ENCODE measurements at places on chromosomes 6 and 20.

DNA sequence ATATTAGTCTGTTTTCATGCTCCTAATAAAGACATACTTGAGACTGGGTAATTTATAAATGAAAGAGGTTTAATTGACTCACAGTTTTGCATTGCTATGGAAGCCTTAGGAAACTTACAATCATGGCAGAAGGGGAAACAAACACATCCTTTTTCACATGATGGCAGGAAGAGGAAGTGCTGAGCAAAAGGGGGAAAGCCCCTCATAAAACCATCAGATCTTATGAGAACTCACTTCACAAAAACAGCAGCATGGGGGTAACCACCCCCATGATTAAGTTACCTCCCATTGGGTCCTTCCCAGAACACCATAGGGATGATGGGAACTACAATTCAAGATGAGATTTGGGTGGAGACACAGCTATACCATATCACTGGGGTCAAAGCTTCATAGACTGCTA, 254.2 kb downstream of the ERMARD start:
- no peak for DNase-seq

DNA sequence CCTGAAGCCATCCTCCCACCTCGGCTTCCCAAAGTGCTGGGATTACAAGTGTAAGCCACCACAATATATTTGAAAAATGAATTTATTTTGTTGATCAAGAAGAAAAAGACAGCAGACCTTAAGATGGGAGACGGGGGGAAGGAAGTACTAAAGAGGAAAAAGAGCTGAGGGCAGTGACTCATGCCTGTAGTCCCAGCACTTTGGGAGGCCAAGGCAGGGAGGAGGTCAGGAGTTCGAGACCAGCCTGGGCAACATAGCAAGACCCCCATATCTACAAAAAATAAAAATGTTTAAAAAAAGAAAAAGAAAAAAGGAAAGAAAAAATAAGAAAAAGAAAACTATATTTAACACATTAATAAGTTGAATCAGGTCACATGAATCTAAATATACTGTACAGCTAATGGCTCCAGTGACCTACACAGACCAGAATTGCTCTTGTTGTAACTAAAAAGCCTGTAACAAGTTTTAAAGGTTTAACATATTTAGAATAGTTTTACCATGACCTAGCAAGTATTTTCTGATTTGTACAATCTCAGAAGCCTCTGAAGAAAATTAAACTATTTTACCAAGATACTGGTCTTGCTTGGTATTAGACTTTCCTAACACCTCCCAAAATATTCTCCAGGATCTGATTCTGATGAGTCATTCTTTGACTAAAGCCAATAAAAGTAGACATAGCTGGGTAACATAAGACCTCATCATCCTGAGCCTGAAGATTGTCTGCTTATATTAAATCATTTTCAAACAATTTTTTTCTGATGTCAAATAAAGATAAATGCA, 4.3 kb upstream of the AKIRIN2 start:
- no peak for DNase-seq

DNA sequence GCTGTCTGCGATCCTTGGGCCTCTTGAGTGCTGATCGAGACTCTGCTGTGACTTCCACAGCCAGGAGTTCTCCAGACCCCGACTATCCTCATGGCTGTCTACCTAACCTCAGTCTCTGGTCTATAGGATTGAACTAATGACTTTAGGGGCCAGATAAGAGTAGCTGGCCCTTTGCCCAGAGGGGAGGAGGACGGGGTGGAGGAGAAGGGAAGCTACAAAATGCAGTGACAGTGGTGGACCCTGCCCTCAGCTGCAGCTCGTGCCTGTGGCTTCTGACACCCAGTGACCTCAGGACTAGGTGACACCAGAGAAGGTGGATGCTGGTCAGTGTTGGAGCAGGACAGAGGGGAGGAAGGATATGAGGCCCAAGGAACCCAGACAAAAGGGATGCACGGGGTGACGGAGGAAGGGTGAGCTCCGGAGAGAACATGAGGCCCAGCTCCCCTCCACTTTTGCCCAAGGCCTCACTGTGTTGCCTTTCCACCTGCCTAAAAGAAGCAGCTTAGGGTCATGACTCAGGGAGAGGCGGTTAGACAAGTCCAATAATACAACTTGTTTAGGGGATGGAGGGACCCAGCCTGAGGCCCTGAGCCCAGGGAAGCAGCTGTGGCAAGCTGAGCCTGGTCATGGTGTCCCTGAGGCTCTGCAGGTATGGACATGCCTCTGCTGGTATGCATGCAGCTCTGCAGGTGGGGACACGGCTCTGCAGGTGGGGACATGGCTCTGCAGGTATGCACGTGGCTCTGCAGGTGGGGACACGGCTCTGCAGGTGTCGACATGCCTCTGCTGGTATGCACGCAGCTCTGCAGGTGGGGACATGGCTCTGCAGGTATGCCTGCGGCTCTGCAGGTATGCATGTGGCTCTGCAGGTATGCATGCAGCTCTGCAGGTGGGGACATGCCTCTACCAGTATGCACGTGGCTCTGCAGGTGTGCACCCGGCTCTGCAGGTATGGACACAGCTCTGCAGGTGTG, 67.7 kb downstream of the SYNJ2 start:
- DNase-seq, result no peak

GRCh38 chr6:166152660-166153059, 15.0 kb downstream of the TBXT start:
- no peak for DNase-seq

- DNase-seq, result no peak
Measured at GRCh38 chr6:83597051-83597450, 84.7 kb downstream of the PRSS35 start.

GRCh38 chr6:139703780-139704179, 329.3 kb upstream of the CITED2 start:
- no peak for DNase-seq

DNA sequence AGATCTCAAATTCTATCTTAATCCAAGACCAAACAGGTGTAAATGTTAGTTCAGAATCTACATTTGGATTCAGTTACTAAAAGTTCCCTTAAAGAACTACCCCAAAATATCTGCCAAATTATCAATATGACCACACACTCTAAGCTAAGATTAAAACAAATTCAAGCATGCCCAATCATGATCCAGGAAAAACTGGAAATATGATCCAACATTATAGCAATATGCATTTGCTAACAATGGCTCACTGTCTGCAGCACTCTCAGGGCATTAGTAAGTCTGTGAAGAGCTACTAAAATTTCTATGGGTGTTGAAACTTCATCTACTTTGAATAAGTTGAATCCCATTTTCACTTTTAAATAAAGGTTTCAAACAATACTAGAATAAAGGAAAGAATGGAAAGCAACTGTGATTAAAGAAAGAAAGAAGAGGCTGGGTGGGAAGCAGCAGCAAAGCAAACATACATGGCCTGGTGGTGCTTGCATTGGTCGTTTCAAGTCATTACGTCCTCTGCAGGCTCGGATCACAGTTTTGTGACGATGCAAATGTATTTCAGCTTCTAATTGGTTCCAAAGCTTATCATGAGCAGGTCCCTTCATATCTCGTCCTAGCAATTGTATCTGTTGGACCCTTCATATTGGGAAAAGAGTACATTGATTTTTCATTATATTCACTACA, 29.2 kb downstream of the GOPC start:
- no peak for DNase-seq

- no peak for DNase-seq
Measured at GRCh38 chr6:114312931-114313330, 29.9 kb downstream of the HS3ST5 start.

- no peak for DNase-seq
Measured at GRCh38 chr6:119446609-119447008, 97.0 kb upstream of the MAN1A1 start.

DNA sequence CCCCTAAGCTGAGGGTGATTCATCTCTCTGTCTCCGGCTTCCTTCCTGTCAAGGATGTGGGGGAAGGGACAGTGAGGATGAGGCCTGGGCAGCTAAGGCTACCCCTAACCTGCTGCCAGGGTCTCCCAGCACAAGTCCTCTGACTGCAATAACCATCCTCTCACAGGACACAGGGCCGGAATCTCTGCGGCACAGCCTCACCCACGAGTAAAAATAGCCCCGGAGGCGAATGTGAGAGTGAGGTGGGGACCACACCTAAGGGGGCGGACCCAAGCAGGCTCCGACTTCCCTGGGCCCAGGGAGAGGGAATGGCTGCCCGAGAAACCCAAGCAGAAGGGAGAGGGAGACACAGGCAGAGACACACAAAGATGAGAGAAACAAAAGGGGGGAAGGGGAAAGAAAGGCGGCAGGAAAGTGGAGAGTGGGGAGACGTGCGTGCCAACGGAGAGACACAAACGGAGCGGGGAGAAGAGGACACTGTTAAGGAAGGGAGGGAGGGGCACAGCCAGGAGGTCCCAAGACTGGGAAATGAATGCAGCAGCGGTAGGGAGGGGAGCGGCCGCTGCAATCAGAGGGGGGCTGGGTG, 1.4 kb downstream of the CLIC1 start:
- peak; percentile 38 for DNase-seq

DNA sequence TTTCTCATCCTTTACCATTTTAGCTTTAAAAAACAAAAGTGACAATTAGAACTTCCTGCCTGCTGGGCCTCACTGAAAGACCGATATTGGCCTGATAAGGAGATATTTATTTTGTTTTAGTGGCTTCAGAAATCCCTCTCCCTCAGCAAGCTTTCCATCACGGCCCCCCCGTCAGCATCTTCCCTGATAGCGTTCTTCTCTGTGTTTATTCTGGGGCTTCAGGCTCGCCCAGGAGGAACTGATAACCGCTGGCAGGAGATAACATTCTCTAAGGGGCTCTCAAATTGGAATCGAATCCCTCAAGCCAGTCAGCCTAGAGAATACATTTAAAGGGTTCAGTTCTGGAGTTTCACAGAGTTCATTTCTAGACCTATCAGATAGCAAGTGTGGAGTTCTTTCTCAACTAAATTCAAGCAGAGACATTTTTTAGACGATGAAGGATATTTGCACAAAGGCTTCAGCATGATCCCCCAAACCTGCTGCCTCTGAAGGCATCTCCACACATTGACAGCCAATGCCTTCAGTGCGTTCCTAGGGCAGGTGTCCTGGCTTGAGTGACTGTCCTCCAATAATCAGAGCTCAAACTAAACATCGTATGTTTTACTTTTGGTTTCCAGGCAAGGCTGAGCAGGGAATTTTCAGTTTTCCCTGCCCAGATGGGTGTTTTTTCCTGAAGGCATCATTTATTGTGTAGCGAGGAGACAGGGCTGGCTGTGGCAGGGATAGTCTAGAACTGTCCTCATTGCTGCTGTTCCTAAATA, 17.0 kb downstream of the PRDM1 start:
- no peak for DNase-seq

- no peak for DNase-seq
Measured at GRCh38 chr20:17725094-17725835, 25.5 kb downstream of the BANF2 start.

GRCh38 chr6:137661601-137662000, 167.4 kb upstream of the OLIG3 start:
- DNase-seq, result no peak

DNA sequence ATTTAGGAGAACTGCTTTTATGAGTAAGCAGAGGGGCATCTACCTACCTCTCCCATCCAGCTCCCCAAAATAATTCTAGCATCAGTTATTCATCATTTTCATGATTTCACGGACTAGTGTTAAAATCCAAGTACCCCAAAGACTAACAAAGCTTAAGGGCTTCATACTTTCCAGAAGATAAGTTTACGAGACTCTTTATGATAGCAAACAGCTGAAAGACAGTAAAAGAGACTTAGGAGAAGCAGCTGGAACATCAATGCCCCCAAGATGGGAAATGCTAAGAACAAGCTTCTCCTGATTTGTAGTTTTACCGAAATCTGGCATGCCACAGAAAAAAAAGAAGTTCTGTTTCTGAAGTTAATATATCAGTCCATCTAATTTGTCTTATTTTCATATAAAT, 70.0 kb downstream of the COL12A1 start:
- no peak for DNase-seq

- no peak for DNase-seq
Measured at GRCh38 chr6:84769306-84769705, 4.9 kb upstream of the TBX18 start.

- DNase-seq, result no peak
Measured at GRCh38 chr6:84137989-84138575, 89.4 kb downstream of the CEP162 start.

DNA sequence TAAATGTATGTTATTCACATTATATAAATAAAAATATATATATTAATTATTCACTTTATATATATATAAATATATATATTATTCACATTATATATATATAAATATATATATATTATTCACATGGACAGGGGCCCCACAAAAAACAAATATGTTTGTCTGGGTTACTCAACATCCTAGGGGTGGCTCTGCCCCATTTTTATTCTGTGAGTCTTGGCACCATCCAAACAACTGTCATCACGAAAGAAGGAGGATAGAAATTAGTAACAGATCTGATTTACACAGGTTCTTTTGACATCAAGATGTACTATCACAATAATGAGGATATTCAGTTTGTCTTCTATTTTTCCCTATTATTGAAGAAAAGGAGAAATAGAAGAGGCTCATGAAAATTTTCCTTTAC, 187.3 kb downstream of the GPX5 start:
- DNase-seq, result no peak

- DNase-seq, result no peak
Measured at GRCh38 chr20:56676001-56676400, 46.9 kb downstream of the TFAP2C start.

DNA sequence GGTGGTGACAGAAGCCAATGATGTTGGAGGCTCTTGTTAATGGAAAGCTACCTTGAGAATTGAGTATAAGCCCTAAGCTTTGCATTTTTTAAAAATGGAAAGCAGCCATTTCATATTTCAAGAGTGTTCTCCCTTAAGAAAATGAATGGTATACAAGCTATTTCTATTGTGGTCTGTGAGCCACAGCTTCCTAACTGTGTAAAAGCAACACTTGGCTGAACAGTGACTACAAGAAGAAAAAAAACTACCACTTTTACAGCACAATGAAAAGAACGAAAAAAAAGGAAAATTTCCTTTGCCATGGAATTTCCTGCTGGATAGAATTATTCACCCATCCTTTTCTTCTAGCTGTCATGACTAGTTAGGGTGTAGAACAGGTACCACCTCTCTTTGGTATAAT, 397.1 kb upstream of the BTBD3 start:
- DNase-seq, result no peak

DNA sequence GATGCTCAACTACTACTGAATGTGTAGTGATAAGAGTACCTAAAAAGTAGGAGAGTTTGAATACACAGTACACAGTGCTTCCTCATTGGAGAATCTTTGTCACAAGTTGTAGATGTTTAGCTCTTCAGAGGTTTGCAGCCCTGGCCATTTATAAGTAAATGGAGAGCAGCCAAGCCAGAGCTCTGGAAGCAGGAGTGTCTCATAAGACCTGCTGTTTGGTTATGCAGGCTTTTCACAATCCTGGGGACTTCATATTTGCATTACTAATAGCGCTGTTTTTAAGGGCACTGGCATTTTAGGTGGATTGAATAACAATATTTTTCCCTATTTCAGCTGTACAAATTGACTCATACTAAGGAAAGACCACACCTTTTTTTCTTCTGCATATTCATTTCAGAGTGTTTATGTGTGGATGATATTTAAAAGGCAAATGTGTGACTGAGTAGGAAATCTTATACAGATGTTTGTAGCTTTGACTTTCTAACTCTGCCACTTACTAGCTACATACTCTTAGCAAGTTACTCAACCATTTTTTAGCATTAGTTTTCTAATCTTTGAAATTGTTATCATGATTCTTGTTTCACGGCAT, 730.5 kb upstream of the MAP3K7 start:
- DNase-seq, result no peak

- DNase-seq, result no peak
Measured at GRCh38 chr6:150730801-150731457, 131.2 kb downstream of the PLEKHG1 start.

Data from stimulated activated CD4-positive, alpha-beta T cell treated with anti-CD3 and anti-CD28 coated beads, Interleukin-1b, Interleukin-23, amount 100 ng/mL, for 24 hours (primary cell).